ENCODE measurements at places on chromosomes 6 and 20.

DNA sequence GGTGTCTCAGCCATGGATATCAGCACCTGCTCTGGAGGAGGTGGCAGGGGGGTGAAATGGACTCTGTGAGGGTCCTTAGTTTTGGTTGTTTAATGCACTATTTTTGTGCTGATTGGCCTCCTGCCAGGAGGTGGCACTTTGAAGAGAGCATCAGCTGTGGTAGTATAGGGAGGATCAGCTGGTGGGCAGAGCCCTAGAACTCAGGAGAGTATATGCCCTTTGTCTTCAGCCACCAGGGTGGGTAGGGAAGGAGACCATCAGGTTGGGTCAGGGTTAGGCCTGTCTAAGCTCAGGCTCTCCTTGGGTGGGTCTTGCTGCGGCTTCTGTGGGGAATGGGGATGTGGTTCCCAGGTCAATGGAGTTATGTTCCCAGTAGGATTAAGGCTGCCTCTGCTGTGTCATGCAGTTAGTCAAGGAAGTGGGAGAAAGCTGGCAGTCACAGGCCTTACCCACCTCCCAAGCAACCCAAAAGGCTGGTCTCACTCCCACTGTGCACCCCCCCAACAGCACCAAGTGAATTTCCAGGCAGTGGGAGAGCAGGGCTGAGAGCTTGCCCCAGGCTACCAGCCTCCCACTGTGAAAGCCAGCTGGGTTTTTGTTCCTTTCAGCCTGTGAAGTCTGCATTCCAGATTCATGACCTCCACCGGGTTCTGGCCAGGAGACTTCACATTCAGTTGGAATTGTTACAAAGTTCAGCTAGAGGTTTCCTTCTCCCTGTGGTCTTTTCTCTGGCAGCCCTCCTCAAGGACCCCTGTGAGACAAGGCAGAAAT, 5.7 kb upstream of the OSTM1 start:
- no peak for DNase-seq

GRCh38 chr20:53379014-53379832, 214.4 kb downstream of the ZNF217 start:
- no peak for DNase-seq

DNA sequence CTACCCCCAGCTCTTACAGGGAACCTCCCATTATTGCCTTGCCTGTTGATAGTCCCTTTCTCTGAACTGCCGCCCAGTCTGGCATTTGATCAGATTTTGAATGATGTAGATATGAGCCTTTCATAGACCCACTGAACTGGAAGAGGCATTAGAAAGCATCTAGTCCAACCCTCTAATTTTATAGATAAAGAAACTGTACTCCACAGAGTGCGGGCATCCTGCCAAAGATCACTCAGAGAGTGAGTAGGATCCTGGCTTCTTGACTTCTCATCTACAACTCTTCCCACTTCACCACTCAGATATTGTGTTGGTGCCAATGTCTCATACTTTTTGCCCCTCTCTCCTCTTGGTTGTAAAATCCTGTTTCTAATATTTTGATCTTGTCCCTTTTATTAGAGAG, 179.2 kb upstream of the BMP2 start:
- DNase-seq = no peak

DNA sequence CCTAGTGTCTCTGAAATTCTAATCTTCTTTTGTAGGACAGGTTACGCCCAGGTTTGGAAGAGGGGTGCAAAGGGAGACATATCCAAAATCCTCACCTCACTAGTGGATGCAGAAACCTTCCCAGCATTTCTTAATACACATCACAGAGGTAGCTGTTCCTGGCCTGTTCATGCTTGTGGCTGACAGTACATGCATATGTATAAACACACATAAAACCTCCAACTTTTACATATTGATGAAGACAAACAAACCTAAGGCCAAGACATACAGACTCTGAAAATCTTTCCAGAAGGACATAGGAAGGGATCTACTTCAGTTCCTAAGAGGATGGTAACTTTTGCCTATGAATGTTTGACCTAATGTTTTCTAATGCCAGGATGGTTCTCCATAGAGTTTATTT, 872.1 kb upstream of the FLRT3 start:
- no peak for DNase-seq

DNA sequence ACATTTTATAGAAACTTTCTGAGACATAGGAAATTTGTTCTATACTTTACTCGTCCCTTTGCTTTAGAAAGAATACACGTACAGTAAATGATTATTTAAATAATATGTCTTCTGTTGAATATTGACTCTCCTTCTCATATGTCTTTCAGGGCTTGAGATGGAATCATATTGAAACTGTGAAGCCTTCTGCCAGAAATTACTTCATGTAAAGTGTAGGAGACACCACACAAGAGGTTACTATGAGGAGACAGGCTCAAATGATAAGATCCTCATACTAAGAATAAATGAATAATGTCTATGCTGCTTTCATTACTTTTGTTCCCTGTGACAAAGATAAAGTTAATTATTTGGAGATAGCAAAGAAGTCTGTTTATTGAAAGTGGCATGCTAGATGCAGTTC, 1240.3 kb upstream of the MAP3K7 start:
- no peak for DNase-seq

DNA sequence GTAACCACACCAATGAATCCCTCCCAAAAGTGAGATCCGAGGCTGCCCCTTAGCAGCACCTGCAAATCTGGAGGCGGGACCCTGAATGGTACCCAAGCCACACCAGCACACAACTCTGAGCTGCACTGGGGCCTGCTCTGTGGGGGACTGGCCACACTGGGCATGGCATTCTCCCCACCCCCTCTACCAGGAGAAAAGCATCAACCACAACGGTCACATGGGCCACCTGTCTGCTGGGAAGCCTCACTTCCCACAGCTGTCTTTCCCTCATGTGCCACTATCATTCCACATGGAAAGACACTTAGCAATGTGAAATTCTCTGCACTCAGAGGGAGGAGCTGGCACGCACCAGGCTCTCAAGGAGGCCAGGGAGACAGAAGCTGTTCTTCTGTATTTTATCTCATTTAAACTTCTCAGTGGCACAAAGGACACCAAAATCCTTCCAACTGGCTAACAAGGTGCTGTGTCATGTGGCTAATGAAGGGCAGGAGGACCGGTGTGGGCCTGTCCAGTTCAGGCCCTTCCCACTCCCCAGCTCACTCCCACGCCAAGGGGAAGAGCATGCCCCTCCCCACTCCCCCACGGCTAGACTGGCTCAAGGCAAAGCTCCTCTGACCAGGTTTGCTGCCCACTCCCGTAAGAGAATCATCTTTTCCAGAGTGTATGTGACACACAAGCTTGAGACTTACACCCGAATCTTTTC, 19.0 kb downstream of the YTHDF1 start:
- no peak for DNase-seq

DNA sequence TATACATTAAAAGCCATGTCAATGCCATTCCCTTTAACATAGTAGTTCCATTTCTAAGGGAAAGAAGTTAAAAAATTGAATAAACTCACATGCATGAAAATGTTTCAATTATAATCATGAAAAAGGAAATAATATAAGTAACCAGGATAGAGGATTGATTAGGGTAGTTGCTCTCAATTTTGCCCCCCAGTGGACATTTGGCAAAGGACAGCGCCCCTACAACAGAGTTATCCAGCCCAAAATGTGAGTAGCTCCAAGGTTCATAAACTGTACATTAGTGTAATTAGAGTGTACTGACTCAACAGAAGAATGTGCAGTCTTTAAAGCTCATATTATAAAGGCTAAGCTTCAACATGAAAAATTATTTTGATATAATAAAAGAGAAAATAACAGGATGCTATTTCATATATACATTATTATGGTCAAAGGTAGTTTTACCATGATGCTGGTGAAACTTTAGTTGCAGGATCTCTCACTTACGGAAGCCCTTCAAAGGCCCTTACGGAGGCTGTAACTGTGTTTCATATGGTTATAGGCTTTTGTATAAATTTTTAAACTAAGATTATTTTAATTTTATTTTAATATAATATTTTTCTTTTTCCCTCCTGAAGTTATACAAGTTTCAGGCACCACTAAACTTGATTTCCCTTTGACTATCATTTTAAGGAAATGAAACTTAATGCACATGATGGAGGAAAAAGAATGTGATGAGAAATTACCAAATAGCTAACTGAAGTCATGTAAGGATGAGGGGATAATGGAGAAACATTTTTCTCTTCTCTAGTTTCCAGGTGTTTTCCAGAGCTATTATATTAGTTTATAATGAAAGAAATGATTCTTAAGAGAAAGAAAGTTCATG, 403.6 kb downstream of the PLCB1 start:
- no peak for DNase-seq

- no peak for DNase-seq
Measured at GRCh38 chr6:105769987-105770386, 316.1 kb upstream of the PRDM1 start.

GRCh38 chr6:135163440-135163738, 17.7 kb upstream of the MYB start:
- no peak for DNase-seq

DNA sequence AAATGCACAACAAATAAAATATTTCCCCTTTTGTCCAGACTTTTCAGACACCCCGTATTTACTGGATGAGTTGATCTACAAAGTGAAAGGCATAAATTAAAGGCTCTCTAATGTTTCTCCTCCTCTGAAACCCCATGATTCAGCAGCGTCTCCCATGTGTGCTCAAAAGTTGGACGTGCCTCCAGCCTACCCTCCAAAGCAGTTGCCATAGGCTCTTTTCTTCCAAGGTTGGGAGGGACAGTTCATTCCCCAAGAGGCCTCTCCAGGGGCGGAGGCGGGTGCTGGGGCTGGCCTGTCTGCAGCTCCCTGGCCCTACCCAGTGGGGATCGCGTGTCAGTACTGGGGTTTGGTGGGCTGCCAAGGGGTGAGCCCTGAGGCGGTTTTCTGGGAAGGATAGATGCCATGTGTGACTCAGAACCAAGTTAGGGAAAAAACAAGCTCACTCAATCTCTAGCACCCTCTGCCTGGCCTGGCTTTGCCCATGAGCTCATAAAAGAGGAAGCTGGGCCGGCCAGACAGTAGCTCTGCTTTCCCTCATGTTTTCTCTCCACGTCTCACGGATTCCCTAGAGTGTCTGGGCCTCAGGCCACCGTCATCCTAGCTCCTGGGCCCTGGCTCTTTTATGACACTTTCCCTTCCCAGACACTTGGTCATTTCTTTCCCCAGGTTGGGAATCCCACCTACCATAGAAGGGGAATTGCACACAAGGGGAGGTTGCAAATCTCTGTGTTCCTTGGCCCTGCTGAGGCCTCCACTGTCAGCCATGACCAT, 8.0 kb upstream of the IER3 start:
- DNase-seq = peak; percentile 96

DNA sequence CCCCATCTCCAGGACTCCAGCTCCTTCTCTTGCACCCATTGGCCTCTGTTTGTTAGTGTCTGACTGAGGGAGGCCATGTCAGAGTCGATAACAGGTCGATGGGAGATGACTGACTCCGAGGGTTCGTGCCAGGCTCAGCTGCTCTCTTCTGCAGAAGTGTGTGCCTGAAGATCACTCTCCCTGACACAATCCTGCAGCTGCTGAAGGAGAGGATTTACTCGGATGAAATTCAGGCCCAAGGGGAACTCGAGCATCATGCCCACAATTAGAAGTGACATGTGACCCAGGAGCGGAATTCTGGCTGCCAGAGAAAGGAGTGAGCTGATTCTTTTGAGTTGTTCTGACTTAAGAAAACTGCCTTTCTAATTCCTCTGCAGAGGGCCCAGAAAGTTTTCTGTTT, 318.2 kb downstream of the MAFB start:
- DNase-seq = no peak

DNA sequence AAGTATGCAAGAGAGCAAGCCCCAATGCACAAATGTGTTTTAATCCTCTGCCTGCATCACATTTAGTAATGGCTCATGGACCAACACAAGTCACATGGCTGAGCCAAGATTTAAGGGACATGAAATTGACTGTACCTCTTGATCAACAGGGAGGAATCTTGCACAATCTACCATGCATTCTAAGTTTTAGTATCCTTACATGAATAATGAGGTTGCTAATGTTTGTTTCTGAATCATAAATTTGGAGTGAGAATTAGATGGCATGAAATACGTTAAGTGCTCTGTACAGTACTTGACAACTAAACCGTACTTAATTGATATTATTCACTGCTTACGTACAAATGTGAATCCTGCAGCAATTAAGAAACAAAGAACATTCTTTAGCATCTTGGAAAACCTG, 553.8 kb upstream of the JAG1 start:
- no peak for DNase-seq

GRCh38 chr20:24381886-24382285, 87.5 kb upstream of the SYNDIG1 start:
- no peak for DNase-seq

GRCh38 chr20:63610581-63611435, 16.1 kb downstream of the GMEB2 start:
- DNase-seq = no peak

- no peak for DNase-seq
Measured at GRCh38 chr6:131400054-131400778, 172.8 kb upstream of the ARG1 start.

DNA sequence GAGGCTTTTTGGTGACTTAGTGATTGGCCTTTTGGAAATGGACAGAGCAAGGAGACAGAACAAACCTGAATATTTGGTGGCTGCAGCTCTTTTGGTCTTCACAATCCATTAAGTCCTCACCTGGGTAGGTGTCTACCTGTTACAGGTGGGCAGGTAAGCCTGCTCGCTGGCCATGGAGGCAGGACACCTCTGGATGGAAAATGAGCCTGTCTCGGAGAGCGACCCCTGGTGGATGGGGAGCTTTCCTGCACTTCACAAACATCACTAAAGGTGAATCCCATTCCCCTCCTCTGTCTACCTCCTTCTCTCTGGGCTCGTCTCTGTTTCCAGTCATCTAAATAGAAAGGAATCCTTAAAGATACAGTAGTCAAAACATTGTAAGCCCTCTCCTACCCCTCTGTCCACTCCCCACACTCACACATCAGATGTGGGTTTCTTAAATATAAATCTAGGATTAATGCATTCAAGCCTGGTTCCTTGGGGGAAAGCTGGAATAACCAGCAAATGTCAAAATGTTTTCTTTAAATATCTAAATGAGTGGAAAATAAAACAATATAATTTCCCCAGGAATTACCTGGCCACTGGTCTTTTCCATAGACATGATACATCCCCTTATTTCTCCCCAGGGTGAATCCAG, 304.9 kb downstream of the CDH26 start:
- peak; percentile 3 for DNase-seq

DNA sequence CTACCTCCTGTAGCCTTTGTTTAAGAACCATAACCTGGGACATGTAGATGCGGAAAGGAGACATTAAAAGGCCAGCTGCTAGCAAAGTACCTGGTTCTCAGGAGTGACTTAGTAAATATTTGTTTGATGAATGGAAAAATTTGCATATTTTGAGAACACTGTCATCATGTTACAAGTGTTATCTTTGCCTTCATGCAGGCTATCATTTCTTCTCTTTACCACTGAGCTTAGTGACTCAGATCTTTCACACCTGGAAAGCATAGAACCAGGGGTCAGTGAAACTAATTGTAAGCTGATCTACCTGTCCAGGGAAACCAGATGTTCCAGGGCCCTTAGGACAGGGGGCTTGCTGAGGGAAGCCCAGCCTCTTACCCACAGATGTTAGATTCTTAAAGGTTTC, 5.4 kb downstream of the ZFP57 start:
- DNase-seq = no peak

DNA sequence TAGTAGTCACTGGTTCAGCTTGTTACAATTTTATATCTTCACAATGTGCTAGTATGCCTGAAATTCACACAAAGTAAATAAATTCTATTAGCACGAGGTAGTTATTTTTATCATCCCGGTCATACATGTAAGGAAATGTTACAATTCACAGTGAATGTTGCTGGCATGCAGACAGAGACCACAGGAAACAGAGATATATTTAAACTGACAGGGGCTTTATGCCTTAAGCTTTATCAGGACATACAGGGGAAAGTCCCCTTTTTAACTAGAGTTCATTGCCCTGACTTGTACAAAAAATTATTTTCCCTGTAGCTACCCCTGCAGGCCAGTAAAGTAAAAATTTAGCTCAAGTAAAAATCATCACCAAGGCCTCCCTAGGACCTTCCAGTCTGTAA, 712.0 kb upstream of the NRSN1 start:
- DNase-seq = no peak
